ENCODE measurements at places on chromosomes 2 and 18. TPM values are rescaled to one million over a fixed set of nuclear protein-coding genes. Genes with fewer than 3 reads are reported as not detected.

DNA sequence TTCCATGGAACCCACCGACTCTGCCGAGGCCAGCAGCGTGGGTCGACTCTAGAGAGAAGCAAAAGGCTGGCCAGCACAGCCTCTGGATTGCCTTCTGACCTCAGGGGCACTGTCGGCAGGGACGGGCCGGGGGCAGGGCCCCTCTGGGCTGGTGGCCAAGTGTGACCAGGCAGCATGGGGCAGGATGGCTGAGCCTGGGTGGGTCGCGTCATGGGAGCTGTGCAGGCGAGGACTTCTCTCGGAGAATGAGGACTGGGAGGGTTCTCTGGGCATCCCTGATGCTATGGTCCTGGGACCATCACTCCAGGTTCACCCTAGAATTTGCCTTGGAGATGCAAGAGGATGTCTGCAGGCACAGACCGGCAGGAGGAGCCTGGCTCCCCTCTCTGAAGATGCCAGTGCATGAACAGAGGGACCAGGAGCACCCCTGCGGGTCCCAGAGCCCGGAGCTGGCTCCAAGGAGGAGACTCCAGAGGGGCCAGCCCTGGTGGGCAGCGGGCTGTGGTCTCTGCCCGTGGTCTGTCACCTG lies 289.2 kb downstream of the NDUFA10 start:
- H3K27ac ChIP-seq, result no peak overlapping the region
- no peak for DNase-seq

GRCh38 chr2:175709248-175709647 lies 292.8 kb downstream of the LNPK start:
- H3K27ac ChIP-seq, result no peak overlapping the region
- H3K27me3 ChIP-seq, result peaks cover 4% of the 10 kb centered on the region
- H3K4me3 ChIP-seq, result no peak overlapping the region
- no peak for DNase-seq
- H3K4me1 ChIP-seq, result no peaks in the 10 kb centered on the region

- no peaks in the 10 kb centered on the region for H3K36me3 ChIP-seq
- DNase-seq, result no peak
- H3K27me3 ChIP-seq, result peaks cover 11% of the 10 kb centered on the region
- H3K4me3 ChIP-seq, result no peak overlapping the region
- H3K4me1 ChIP-seq, result peaks cover 5% of the 10 kb centered on the region
- no peak overlapping the region for H3K27ac ChIP-seq
Measured at GRCh38 chr2:46356991-46357390, 59.8 kb downstream of the EPAS1 start.

Gene DYSF
- polyA plus RNA-seq, result 0.12 TPM

Gene DSC3
- not detected for polyA plus RNA-seq

Measured in B cell (primary cell).